ENCODE measurements at places on chromosomes 5 and 9. TPM values are rescaled to one million over a fixed set of nuclear protein-coding genes. Genes with fewer than 3 reads are reported as not detected.

Gene BICD2
- 55.6 TPM for total RNA-seq

Gene FAM81B
- total RNA-seq, result 0.49 TPM

Gene SOHLH1
- not detected for total RNA-seq

Gene DROSHA
- total RNA-seq, result 68.2 TPM

Gene MEIKIN
- not detected for total RNA-seq

Gene PLEKHG4B
- 6.0 TPM for total RNA-seq

Gene TTC16
- total RNA-seq, result not detected

Gene DPYSL3
- 71.4 TPM for total RNA-seq

DNA sequence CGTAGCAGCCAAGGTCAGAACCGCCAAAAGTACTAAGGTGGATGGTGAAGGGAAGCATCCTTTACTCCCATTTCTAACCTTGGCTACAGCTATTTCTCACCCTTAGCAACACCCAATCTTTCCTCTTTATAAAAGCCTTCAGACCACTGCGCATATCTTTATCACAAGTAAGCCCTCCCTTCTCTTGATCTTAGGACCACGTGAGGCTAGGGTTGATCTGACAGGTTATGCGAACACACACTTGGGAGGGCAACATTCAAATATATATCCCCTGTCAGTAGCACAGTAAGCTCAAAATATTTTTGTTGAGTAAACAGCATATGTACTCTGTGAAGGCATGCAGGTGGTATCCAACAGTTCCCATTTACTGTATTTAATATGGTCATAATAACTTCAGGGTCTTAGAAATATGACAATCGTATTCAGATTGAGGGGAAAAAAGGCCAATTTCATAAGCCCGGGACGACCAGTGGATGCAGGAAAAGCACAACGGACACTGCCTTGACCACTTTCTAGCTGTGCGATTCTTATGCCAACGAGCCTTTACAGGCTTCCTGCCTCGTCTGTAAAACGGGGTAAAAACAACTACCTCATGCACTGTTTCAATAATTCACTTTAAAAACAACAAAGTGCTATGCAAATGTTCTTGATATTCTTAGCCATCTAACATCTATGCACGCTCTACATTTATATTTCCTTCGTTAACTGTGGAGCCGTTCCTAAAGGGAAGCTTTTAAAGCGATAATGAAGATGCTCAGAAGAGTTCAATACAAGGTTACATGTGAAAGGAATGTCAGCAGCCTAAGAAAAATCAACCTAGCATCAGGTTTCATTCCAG is 1.3 kb downstream of the ARSB start:
- DNase-seq, result no peak

DNA sequence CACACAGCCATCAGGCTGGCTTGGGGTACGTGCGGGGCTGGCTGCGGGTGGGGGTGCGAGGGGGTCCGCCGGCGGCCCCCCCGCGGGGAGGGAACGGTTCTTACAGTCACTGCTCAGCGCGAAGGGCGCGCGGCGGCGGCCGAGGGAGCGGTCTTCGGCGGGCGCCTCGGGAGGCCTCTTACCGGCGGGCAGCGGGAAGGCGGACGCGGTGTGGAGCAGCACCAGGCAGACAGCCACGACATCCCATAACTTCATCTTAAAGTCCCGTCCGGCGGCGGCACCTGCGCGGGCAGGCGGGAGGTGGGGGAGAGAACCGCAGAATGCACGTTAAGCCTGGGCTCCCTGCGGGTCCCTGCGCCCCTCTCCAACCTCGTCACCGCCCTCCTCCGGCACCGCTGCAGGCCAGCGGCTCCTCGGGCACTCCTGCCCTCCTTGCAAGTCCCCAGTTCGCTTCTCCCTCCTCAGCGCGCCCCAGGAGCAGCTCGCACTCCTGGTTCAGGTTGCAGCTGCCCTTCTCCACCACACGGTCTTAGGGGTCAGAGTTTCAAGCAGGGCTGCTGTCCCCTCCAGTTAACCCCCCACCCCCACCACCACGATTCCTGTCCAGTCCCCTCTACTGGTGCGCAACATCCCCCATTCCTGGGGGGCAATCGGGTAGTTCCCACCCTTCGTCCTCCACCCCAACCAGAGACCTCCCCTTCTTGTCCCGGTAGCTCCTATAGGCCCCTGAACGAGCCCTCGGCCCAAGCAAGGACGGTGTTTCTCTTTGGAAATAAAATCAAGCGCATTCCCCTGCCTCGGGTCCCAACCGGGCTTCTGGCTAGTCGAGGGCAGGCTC is 5.1 kb downstream of the GDNF start:
- DNase-seq, result no peak

DNA sequence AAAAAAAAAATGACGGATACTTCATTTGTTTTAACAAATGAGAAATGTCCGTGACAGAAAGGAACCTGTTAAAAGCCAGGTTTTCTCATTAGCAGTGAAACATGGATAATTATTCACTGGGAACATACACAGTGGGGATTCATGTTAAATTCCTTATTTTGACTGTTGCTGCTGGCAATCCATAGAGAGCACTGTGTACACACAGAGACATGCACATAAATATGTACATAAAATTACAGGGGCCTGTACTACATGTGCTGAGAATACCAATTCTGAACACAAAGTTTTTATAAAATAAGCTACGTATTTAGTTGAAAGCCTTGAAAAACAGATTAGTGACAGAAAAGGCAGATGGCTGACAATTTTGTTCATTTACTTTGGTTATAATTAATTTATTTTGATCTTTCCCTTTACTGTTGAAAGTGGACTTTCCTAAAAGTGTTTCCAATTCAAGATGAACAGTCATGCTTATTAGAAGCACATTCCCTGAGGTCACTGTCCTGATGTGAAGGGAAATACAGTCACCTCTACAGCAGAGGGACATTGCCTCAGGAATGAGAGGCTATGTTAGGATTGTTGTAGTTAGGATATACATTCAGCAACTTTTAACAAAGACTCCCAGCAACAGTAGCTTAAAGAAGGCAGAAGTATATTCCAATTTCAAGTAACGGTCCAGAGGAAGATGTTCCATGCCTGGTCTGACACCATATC is 166.7 kb downstream of the SAXO1 start:
- DNase-seq, result no peak

DNA sequence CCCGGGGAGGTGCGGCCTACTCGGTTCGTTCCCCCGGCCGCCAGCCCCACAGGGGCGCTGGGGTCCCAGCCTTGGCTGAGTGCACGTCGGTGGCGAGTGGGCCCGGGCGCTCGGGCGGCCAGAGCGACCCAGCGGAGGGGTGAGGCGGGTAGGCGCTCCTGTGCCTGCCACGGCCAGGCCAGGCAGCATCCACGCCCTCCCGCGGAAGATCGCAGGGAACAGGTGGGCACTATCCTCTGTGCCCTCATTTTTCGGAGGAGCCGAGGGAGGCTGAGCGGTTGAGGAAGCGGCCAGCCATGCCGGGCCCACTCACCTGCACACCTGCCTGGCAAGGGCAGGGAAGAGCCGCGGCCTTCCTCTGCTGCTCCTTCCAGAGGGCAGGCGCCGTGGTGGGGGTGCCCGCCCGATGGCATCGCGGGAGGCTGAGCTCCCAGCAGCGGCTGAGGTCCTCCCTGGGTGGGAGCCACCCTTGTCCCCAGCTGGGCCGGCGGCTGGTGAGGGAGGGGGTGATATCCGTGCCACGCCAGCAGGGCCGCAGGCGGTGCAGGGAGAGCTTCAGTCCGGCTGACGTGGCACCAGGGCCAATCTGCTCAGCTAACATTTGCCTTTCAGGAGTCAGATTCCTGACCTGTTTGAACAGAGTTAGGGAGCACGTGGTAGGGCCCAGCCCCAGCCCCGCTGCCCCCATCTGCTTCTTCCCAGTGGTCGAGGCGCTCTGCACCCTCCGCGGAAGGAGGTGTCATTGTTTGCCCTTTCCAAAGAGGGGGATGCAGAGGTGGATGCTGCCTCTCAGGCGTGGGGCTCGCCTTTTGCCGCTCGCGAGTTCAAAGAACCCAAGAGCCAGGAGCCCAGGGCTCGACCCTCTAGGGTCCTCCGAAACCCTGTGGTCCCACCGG is 1.6 kb upstream of the SEC16A start:
- DNase-seq, result no peak

- DNase-seq, result no peak
These were observed 47.1 kb downstream of the ANKH start for GRCh38 chr5:14824499-14824898.

GRCh38 chr9:124137944-124138335 is 119.8 kb upstream of the NEK6 start:
- DNase-seq, result no peak

DNA sequence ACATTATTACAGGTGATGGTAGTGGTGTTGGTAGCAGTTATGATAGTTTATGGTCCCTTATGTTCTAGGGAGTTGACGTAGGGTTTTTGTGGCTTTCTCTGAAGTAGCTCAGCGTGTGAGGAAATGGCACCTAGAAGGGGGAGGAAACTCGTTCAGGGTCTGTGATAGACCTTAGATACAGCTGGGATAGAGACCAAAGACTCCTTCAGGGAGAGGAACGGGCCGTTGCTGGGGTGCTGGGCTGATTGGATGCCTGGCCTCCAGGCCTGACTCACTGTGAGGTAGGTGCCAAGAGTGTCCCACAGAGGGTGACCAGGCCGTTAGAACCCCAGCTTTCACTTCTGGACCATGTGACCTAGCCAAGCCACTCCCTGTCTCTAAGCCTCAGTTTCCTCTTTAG is 96.6 kb downstream of the DAB2IP start:
- no peak for DNase-seq
